GM23248 (cell line): ENCODE measurements at places on chromosomes 6 and 20. TPM values are rescaled to one million over a fixed set of nuclear protein-coding genes. Genes with fewer than 3 reads are reported as not detected.
A peak's percentile ranks its signal among the peaks of the same experiment; 100 is the strongest.

The FNDC1 gene
- 7.8 and 8.6 TPM in 2 replicates for polyA plus RNA-seq

DNA sequence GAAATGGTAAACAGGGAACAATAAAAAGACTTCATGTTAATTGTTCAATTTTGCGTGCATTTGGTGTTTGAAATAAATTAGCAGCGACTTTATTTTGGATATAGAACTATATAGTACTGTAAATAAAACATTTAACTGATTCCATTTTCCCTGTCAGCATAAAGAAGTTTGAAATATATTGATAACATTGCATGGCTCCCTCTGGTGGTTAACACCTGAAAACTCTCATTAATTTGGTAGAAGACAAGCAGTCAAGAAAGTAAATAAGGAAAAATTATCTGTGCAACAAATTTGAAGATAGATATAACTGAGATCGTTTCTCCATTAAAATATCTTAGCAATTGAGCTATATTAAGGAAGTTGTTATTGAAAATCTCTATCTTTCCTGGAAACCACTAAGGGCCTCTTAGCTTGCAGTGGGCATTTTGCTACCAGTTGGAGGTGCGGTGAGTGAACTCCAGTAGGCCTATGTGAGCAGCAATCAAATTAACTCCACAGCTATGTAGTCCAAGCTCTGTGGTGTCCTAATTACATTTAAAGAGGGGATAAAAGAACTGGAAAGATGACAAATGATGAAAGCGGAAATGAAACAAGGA, 435.7 kb upstream of the FKBP1C start:
- peak; percentile 39 for DNase-seq

DNA sequence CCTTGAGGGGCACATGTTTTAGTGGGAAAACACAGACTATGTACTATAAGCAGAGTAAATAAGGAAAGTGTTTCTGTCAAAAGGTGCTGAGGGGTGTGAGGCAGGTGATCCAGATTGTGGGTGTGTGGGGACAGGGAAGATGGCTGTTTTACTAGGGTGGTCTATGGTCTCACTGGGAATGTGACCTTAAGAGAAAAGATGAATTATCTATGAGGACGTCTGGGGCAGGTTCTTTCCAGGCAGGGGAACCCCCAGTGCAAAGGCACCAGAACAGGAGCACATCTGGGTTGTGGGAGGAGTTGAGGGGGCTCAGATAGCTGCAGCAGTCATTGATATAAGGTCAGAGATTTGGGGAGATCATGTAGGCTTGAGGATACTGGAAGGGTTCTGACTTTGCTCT, 18.2 kb upstream of the POLR1H start:
- DNase-seq: no peak

DNA sequence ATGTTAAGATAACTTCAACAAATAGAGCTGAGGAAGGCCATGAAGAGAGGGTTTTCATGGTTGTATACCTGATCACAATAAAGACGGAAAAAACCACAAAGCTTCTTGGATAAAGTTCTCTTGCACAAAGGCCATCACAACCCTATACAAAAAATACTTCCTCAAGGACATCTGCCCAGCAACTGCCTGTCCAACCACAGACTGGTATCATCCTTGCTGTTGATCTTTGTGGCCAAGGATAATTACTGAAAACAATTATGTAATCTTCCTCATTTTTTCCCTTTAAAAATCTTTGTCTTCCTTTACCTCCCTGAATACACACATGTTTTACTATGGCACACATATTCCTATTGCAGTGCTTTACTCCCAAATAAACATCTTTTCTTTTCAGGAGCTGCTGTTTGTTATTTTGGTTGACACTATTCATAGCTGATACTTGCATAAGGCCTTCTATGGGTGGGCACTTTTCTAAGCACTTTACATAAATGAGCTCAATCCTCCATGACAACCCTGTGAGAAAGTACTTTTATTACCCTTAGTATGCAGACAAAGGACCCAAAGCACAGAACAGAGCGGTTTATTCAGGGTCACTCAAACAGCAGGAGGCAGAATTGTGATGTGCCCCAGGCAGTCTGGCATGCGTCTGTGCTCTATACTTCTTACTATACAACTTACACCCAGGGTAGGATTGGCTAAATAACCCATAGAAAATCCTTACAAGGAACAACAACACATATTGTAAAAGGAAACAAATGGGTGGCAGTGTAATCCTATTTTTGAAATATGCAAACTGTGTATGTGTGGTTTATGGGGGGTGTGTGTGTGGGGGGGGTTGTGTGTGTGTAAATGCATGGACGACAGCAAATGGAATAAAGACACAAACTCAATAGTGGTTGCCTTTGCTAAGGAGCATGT, 35.1 kb downstream of the SNRNP48 start:
- DNase-seq: no peak

DNA sequence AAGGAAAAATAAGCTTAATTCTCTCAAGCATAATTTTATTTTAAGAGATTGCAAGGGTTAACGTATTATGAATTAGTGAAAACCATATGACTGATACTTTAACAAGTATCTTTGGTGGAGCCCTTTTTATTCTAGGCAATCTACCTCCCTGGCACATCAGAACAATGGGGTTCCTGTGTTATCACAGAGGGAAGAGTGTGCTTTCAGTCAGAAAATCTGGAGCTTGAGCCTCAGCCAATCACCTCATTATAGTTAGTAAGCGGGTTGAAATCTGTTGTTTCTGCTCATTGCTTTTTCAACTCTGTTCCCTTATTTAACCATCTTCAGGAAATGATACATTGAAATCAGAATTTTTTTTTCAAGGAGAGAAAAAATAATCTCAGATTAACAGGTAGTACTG, 391 bp downstream of the ADGRF1 start:
- no peak for DNase-seq

DNA sequence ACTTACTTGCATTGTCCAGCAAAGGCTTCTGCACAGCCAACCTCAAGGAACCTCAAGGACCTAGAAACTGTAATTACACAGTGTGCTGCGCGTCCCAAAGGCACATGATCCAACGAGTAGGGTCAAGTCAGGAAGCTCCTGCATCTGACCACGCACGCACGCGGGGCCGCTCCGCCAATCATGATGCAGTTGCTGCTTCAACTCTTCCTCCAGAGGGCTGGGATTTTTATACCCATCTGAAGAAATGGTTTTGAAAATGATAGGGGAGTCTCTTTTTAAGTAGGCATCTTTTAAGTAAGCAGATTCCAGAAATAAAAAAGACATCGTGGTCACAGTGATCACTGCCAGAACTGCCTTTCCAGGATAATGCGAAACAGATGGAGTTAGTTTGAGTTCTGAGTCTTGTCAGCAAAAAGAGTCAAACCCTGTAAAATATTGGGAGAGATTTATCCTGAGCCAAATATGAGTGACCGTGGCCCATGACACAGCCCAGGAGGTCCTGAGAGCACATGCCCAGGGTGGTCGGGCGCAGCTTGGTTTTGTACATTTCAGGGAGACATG, 34.0 kb downstream of the KIF25 start:
- DNase-seq: peak; percentile 79

DNA sequence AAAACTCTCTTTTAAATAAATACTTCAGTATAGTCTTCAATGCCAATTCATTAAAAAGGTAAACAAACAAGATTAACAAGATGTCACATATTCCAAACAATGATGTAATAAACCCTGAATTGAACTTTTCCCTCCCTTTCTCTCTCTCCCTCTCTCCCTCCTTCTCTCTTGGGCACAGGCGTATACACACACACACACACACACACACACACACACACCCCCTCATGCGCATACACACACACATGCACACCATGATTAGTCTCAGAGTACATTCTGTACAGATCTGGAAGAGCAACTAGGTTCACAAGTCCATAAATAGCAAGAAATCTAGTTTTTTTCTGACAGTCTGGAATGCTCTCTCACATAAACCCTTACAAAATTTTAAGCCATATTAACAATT, 128.3 kb downstream of the DST start:
- no peak for DNase-seq

The FKBP1C gene
- 1.6 and 2.4 TPM in 2 replicates for polyA plus RNA-seq

- DNase-seq: no peak
These were observed 69.7 kb downstream of the EFHC1 start for GRCh38 chr6:52489881-52490280.

The NELFCD gene
- polyA plus RNA-seq: 57.4 and 59.8 TPM in 2 replicates

The MYCT1 gene
- 0.42 TPM in 1 of 2 replicates, not detected in the other for polyA plus RNA-seq

DNA sequence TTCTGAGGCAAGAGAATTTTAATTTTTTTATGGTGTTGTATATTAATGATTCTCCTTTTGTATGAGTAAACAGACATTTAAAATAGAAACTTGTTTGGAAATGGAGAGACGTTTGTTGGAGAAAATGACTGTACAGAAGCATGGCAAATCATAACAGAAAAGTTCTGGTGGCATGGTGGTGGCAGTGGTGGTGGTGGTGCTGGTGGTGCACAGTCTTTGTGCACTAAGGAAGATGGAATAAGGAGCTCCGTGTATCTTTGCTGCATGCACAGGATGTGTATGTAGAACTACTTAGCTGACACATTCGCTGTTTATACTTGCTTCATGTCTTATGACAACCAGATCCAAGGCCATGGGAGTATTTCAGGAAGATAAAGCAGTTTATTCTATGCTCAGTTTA, 294.9 kb downstream of the UTRN start:
- no peak for DNase-seq

- DNase-seq: peak; percentile 14
These were observed 44.4 kb downstream of the TRAM2 start for GRCh38 chr6:52532457-52532856.

GRCh38 chr6:15025446-15025845, 220.4 kb upstream of the JARID2 start:
- DNase-seq: no peak
